Adrenal gland (tissue), 19 donors: ENCODE measurements at places on chromosomes 1 and 21.
A peak's percentile ranks its signal among the peaks of the same experiment; 100 is the strongest.

GRCh38 chr1:68180441-68181164 lies 51.7 kb downstream of the WLS start:
- DNase-seq = no peak

GRCh38 chr1:155910621-155911121 lies 478 bp downstream of the RIT1 start:
- DNase-seq = peak; percentile 33

DNA sequence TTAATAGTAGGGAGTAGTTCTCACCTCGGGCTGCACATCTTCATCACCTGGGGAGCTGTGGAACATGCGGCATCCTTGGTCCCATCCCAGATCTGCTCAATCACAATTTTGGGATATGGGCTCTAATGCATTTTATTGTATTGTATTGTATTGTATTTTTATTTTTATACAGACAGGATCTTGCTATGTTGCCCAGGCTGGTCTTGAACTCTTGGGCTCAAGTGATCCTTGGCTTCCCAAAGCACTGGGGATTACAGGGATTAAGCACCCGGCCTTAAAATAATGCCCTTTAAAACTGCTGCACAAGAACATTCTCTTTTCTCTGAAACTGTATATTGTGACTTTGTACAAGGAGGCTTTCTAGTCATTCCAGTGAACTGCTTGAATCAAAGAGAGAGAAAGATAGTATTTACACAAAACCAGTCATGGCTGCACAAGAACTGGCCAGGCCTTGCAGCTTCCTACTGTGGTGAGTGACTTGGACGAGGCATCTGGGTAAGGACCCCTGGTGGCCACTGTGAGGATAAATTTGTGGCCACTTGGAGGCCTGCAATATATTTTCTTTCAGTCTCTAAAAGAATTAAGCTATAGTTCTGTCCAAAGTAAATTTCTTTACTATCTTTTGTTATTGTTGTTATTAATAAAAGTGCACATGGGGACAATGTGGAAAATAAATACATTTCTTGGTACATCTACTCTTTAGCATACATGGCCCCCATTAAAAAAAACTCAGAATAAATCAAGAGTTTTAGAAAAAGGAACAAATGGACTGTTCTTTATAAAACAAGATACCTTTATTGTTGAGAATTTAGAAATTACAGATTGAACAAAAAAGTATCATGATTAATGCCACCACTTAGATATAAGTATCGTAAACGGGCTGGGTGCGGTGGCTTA lies 48.0 kb downstream of the TBCE start:
- peak; percentile 85 for DNase-seq

- no peak for DNase-seq
Measured at GRCh38 chr1:30900931-30901560, 7.5 kb downstream of the SDC3 start.
